ENCODE measurements at places on chromosomes 1 and 21.
A peak's percentile ranks its signal among the peaks of the same experiment; 100 is the strongest.

- DNase-seq: no peak
Observed at GRCh38 chr1:190413142-190413541, 64.5 kb downstream of the BRINP3 start.

DNA sequence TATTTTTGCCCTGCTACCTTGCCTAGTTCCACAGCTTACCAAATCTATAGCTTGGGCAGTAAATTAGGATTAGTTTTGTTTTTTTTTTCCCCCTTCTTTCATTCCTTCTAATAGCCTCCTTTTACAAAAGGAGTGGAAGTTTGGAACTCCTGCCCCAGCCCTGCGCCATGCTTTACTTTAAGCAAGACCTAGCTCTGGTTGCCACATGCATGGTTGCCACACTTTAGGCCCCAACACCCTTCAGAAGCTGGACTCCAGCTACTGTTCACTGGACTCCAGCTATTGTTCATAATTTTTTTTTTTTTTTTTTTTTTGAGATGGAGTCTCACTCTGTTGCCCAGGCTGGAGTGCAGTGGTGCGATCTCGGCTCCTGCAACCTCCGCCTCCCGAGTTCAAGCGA, 115.8 kb downstream of the NR5A2 start:
- no peak for DNase-seq

- DNase-seq: no peak
Observed at GRCh38 chr1:68228851-68229250, 3.5 kb downstream of the WLS start.

DNA sequence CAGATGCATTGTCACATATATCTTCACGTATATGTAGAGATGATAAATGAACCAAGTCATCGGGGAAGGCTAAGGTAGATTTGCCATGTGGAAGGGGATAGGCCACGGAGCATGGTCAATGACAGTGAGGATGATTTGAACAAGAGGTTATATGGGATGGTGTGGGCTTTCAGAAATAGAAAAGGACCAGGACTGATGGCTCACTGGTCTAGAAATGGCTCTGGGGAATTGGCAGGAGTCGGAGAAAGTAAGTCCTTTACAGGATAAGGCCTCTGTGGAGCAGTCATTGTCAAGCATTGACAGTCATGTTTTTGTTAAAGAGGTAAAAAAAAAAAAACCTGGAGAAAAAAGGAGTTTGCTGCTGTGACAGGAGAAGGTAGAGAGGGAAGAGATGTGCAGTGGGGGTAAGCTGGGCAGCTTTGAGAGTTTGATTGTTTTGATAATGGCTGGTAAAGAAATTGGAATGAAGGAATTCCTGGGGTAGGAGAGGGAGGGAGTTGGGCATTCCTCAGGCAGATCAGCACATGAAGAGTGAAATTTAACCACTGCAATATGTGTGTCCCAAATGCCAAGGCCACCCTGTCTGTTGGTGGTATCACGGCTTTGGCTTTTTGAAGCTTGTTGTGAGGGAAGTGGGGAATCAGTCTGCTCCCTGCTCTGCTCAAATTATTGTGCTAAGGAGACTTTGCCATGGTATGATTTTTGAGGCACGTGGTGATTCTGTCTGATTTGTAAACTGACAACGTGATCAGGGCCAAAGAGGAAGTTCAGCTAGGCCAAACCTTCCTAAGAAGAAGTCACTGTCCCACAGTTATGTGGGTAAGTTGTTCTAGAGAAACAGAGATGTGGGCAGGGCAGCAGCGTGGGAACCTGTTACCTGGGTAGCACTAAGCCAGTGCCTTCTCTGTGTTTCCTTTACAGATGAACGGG, 26.0 kb downstream of the MACF1 start:
- no peak for DNase-seq

DNA sequence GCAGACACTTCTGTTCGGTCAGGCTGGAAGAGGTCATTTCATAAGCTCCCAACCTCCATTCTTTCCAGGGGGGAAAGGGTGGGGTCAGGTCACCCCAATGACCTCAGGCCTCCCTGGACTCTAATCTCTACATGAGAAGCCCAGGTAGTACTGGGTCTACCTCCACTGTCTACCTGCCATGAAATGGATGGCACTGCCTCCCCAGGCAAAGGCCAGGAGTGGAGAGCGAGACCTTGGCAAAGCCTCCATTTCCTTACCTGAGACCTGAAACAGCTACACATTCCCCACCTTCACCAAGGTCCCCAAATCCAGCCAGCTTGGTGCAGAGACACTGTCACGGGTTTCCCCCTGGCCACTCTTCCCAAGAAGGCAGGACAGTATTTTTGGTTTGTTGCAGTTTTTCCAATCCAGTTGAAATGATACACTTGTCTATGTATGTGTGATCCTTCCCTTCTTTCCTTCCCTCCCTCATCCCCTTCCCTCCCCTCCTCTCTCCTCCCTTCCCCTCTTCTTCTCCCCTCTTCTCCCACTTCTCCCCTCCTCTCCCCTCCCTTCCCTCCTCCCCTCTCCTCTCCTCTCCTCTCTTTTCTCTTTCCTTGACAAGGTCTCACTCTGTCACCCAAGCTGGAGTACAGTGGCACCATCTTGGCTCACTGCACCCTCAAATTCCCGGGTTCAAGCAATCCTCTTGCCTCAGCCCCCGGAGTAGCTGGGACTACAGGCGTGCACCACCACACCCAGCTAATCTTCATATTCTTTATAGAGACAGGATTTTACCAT, 16.1 kb downstream of the BTG2 start:
- no peak for DNase-seq

GRCh38 chr1:119467219-119467618, 39.8 kb upstream of the HSD3B1 start:
- no peak for DNase-seq

- peak; percentile 82 for DNase-seq
Observed at GRCh38 chr1:16073490-16074119, at the start of gene FAM131C. TSS of gene FAM131C (minus strand) at chr1:16073651. CDS start at chr1:16073442, 209 bp downstream.

DNA sequence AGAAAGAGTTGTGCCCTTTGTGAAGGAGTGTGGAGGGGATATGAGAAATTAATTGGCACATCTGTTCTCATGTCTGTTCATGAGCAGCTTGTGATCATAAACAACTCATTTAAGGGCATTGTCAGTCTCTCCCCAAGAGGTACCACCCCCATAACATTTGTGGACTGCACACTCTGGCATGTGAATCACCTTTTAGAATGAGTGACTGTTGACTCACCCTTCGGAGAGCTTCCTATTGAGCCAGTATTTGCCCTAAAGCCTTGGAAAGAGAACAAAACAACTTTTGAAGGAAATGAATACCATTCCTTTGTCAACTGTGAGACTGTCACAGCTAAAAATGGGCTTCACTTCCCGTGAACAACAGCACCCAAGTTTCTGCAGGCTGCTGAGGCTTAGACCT, 27.5 kb upstream of the MYSM1 start:
- DNase-seq: no peak

GRCh38 chr1:93708734-93709481, 27.3 kb upstream of the BCAR3 start:
- DNase-seq: no peak

DNA sequence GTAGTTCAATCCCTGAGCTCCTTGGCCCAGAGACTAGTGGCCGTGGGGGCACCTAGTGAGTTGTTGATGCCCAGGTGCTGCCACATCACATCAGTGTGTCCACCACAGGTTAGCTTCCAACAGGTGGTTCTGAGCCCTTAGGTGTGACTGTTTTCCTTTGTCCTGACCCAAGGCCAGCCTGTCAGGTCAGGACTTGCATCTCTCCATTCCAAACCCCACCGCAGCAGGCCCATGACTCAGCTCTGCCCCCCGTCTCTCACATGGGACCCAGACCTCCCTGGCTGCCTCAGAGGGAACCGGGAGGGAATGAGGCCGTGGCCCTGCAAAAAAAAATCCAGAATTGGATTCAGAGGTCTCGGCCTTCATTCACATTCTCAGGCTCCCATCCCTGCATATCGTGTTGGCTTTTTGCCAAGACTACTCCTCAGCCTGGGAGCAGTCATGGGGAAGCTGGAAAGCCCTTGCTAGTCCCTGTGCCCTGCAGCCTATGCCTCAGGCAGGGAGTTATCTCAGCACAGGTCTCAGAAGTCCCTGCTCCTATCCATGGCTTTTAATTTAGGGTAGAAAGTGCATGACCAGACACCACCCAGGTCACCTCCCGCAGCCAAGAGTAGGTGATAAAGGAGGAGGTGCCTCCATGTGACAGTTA, 7.2 kb downstream of the INAVA start:
- no peak for DNase-seq

DNA sequence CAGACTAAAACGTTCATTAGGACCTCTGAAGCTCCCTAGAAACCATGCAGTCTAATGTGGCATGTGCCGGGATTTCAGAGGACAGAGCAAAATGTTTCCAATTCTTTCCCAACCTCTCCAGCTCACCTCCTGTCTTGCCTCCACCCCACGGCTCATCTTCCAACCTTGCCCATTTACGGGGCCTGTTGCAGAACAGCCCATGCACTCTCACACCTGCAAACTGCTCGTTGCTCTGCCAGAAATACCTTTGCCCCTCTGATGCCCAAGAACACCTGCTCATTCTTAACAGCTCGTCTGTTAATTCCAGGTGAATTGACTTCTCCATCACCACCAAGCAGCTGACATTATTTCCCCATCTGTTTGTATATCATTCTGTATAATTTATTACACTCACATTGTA, 53.9 kb upstream of the LBR start:
- DNase-seq: no peak

- no peak for DNase-seq
Observed at GRCh38 chr1:52674497-52675384, 23.4 kb downstream of the COA7 start.

- no peak for DNase-seq
Observed at GRCh38 chr21:33070744-33070997, 730 bp downstream of the OLIG1 start.

GRCh38 chr1:229835226-229835625, 209.2 kb downstream of the URB2 start:
- DNase-seq: no peak

GRCh38 chr1:173409613-173410012, 67.5 kb upstream of the PRDX6 start:
- DNase-seq: no peak

DNA sequence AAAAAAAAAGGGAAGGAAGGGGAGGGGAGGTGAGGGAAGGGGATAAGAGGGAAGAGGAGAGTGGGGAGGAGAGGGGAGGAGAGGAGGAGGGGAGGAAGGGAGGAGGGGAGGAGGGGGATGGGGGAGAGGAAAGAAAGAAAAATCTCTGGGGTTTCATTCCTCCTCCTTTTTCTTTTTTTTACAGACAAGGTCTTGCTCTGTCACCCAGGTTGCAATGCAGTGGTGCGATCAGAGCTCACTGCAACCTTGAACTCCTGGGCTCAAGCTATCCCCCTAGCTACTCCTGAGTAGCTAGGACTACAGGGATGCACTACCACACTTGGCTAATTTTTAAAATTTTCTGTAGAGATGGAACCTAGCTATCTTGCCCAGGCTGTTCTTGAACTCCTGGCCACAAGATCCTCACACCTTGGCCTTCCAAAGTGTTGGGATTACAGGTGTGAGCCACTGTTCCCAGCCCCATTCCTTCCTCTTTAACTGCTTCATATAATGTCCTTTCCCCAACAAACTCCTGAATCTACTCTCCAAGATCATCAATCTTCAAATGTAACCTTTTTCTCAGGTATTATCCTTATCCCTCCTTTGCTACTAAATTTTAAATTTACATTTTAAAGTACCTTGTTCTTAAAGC, 23.2 kb downstream of the GON4L start:
- no peak for DNase-seq

DNA sequence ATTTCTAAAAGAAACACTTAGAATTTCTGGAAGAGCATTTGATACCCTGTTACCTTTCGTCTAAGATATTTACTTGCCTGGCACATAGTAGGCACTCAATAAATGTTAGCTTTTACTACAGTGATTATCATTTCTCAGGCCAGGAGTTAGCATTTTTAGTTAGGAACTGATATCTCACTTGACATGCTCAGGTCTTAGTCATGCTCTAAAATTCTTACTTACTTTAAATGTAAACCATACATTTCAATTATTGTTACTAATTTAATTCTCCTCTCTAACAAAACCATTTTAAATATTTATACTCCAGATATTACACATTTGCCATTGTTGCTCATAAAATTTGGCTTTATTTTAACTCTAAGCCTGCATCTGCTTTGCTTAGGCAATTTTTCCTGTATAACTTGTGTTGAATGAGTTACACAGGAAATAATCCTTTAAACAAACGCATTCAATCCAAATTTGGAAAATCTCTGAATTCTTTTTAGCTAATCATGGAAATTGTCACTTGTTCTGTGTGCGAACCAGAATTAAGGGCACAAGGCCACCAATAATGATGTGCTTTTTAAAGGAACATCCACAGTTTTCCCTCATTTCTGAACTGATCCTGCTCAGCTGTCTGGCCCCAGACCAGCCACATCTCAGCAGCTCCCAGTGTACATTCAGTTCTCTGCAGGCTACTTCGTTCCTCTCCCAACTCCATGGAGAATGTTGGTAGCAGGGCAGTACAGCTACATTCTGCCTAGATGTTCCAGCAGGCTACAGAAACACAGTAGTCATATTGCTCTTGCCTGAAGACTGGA, 15.6 kb downstream of the NIBAN1 start:
- DNase-seq: no peak

GRCh38 chr21:20997636-20998455, at the start of gene NCAM2:
TSS of gene NCAM2 (plus strand) at chr21:20998409.
- DNase-seq: peak; percentile 36

GRCh38 chr1:26321315-26322041, 3.7 kb downstream of the CD52 start:
- DNase-seq: peak; percentile 83

- no peak for DNase-seq
Observed at GRCh38 chr1:155650231-155650757, 38.3 kb downstream of the YY1AP1 start.

DNA sequence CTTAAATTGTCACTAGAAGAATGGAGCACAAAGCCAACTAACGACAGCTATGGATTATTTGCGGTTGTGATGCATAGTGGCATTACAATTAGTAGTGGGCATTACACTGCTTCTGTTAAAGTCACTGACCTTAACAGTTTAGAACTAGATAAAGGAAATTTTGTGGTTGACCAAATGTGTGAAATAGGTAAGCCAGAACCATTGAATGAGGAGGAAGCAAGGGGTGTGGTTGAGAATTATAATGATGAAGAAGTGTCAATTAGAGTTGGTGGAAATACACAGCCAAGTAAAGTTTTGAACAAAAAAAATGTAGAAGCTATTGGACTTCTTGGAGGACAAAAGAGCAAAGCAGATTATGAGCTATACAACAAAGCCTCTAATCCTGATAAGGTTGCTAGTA, 13.5 kb downstream of the USP1 start:
- DNase-seq: no peak

GRCh38 chr1:30968220-30968971, 59.8 kb upstream of the SDC3 start:
- DNase-seq: no peak

DNA sequence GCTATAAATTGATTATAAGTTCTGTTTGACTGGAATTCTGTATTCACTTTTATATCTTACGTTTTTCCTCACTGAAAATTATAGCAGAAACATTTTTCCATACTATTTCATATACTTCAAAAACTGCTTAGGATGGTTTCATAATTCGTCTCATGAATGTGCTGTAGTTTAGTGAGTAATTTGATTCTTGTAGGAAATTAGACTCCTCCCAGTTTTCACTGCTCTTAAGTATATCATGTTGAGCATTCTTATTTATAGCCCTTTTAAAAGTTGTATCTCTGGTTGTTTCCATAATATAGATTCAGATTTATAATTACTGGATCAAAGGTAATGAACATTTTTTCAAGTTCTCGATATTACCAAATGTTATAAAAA, 250.6 kb downstream of the FMN2 start:
- no peak for DNase-seq

- no peak for DNase-seq
Observed at GRCh38 chr1:231643071-231643934, 16.7 kb downstream of the DISC1 start.

Data from cerebellum (tissue), 4 donors.